NCI-H1417 treated with DMSO at 0.1 percent for 48 hours (cell line): ENCODE measurements at places on chromosomes 12 and 14.

DNA sequence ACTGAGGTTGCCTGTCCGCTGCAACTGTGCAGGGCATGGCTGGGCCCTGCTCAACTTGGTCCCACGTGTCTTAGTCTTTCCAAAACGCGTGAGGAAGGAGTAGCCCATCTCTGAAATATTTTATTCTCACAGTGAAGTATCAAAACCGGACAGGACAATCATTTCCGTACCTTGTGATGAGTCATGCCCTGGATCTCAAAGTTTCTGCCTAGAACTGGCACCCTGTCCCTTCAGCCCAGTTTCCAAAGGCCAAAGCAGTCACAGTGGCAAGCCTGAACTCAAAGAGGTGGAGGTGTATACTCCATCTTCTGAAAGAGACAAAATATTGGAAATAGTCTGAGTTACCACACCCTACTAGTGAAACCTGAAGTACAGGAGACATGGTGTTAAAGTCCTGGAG, 28.5 kb upstream of the SRGAP1 start:
- no peak for DNase-seq

GRCh38 chr12:18849761-18850160, 111.8 kb downstream of the CAPZA3 start:
- DNase-seq: no peak

DNA sequence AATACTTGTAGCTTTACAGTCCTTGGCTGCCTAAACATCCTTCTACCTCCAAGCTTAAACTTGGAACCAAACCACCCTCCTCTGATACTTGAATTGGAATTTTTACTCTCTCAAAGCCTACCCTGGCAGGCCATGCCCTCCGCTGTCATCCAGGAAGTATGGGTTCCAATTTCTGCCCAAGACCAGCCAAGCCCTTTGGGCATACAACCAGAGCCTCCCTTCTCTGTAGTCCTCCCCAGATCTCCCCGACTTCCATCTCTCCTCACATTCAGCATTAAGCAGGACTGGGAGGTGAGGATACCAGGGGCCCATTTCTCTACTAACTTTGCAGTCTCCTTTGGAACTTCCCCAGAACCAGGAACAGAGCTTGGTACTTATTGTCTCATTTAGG, 369 bp upstream of the DHH start:
- DNase-seq: no peak

GRCh38 chr12:18861287-18861858, 123.5 kb downstream of the CAPZA3 start:
- DNase-seq: peak; percentile 35

DNA sequence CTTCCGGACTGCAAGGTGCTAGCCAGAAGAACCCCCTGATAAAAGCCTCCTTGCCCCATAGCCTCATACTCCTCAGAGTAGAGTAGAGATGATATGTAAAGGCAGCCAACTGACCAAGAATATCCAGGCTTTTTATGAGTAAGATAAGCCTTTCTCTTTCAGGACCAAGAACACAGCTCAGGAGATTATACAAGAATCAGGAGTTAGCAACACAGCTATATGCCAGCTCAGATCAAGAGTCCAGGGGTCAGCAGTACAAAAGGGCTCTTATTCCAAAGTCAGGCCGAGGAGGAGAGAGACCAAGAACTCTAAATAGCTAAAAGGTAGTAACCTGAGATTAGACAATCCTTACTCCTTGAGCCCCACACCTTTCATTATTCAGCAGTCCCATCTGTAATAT, 135.3 kb downstream of the BTG1 start:
- DNase-seq: no peak

GRCh38 chr12:104560881-104561280, 104.1 kb downstream of the CHST11 start:
- DNase-seq: no peak

DNA sequence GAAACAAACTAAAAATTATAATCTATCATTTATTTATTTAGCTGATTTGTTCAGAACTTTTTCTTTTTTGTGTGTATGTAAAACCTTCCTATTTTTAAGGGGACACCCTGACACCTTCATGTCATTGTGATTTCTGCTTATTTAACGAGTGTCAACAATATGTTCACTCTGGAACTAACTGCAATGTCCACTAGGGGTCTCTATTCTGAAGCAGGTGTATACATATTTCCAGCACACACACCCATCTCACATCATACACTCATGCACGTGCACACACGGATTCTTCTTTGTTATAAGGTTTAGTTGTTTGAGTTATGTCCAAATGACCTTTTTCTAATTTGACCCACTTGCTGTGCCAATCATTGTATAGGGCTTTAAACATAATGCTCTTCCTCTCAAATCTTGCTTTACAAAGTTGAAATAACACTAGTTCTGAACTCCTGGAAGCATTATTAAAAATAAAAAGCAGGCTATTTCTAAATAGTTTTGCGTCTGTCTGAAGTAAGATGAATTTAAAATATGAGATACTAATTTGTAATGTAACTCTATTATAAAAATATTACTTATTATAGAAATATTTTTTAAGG, 15.5 kb downstream of the E2F7 start:
- DNase-seq: peak; percentile 48

DNA sequence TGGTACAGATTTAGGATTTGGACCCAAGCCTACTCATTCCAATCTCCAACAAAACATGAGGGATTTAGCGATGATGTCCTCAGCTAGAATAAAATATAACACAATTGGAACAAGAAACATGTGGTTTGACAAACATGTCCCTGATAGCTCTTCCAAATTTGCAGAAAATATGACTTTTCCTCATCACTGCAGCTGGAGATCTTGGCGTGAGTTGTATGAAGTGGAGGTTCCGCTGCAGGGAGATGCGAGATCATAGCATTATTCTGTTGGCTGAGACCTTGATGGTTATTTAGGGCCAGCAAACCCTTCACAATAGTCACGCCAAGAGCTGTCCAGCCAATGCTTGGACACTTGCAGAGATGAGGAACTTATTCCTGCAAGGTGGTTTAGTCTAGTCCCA, 413.4 kb upstream of the TBX3 start:
- no peak for DNase-seq

DNA sequence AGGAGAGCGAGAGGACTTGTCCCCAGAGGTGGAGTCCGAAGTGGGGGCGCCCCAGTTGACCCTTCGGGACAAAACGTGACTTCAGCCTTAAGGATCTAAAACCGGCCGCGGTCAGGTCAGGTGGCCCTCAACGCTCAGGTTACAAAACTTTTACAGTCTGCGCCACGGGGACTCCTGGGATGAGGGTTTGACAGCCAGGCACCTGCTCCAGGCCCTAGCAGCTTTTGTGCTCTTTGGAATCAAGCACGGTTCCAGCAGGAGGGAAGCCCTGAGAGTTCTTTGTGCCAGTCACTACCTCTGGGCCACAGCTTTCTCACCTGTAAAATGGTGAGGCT, 337 bp downstream of the ZC2HC1C start:
- peak; percentile 10 for DNase-seq

GRCh38 chr12:43982544-43982943, 146.7 kb downstream of the TMEM117 start:
- no peak for DNase-seq
